Cortex of kidney (tissue), 1 donor: ENCODE measurements at places on chromosomes 1 and 21.
A peak's percentile ranks its signal among the peaks of the same experiment; 100 is the strongest.

GRCh38 chr1:186482661-186483255, 21.8 kb upstream of the PDC start:
- DNase-seq = no peak

DNA sequence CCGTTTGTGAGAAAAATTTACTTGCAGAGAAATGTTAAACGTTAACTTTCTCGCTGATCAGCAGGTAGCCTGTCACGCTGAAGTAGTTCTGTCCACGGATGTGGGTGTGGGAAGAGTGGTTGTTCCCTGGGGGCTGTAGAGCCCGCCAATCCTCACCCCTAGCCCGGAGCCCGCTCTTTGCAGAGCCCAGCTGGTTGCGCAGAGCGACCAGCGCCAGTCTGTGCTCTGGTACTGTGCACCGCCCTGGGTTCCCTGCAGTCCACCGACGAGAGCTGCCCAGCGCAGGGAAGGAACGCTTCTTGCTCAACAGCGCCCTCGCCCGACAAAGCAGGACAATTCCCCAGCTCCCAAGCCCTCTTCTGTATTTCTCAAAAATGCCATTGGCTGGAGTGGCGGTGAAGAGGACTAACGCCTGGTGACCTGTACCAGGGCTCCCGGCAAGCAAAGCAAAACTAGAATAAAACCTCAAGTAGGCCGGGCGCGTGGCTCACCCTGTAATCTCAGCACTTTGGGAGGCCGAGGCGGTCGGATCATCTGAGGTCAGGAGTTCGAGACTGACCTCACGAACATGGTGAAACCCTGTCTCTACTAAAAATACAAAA, 3.3 kb downstream of the RIPPLY3 start:
- peak; percentile 28 for DNase-seq

- DNase-seq = no peak
Measured at GRCh38 chr21:16427587-16428087, 697.9 kb downstream of the USP25 start.

- DNase-seq = no peak
Measured at GRCh38 chr1:18447509-18448220, 33.1 kb upstream of the KLHDC7A start.

- no peak for DNase-seq
Measured at GRCh38 chr1:158945061-158945460, 13.7 kb downstream of the PYHIN1 start.

GRCh38 chr1:100362821-100363466, 10.6 kb downstream of the CDC14A start:
- DNase-seq = no peak

DNA sequence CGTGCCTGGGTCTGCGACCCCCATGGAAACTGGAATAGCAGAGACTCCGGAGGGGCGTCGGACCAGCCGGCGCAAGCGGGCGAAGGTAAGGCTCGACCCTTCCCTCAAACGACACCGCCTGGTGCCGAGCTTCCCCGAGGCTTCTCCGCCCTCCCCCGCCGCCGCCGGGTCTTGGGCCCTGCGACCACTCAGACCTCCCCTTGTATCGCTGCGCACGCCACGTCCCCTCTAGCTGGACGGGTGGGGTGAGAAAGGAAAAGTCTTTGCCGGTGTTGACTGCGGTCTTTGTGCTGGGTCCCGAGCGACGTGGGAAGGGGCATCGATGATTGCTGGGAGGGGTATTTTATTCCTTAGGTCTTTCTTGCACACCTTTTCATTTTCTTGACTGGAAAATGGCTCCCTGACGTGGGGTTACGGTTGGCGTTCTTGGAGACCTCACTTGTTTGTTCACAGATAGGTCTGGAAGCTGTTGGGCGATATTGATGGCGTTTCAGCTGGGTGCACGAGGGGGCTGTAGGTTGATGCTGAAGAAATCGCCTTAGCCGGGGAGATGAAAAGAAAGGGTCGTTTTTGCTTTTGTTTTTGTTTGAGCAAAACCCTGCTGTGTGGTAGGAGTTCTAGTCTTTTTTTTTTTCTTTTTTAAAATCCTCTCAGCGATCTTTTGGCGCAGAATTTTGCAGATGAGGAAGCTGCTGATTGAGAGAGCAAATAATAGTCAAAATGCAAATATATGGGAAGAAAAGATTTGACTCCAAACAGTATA, 776 bp downstream of the KDM1A start:
- DNase-seq = no peak

- DNase-seq = no peak
Measured at GRCh38 chr1:85262985-85263384, 3.5 kb upstream of the C1orf52 start.

- no peak for DNase-seq
Measured at GRCh38 chr1:91053630-91054029, 31.8 kb upstream of the ZNF644 start.

GRCh38 chr1:93056214-93056613, 22.9 kb upstream of the MTF2 start:
- DNase-seq = no peak

DNA sequence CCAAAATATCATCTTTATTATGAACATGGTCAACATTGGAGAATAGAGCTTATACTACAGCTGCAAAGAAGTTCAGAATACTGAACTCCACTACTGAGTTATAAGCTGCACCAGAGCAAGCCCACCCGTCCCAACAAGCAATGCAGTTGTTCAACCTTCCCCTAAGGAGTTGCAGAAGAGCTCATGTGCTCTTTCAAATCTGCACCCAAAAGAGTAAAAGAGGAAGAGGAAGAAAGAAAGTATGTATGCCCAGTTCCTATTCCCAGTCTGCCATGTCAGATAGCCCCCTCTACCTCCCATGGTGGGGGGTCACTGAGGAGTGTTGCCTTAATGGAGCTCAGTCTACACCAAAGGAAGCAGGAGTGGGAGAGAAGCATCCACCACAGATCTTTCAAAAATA, 6.9 kb downstream of the C1orf162 start:
- no peak for DNase-seq

DNA sequence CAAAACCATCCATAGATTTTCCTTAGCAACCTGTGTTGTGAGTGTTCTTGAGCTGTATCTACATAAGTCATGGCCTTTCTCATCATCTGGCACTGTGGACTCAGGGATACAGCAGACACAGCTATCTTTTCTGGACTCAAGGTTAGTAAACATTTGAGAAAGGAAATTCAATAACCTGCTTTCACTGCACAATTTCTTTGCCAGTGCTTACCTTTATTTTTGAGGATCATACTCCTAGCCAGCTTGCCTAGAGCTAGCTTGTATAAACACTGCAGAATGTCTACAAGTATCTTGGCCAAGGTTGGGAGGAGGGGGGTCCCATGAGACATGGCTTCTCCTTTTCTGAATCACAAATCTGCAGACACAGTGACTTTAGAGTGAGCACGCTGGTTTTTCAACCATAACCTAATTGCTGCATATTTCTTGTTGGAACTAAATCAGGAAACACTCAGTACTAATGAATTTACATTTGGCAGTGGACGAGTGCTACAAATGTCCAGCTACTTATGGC, 27.2 kb downstream of the ADAMTS5 start:
- DNase-seq = no peak

DNA sequence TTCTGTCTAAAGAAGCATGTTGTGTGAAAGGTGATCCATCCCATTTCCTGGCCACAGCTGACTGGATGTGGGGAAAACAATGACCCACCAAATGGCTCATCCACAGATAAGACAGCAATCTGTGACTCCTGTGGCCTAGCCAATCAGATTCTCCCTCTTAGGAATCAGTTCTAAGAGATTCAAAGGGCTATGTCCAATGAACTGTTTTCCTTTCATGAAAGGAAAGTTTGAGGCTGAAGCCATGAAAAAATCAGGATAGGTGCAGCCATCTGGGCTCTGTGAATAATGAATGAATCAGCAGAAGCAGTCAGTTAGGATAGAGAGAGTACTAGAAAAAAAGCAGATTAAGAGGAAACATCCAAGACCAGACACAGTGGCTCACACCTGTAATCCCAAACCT, 164.7 kb downstream of the NRIP1 start:
- DNase-seq = no peak

GRCh38 chr1:245856944-245857531, 650.0 kb downstream of the SMYD3 start:
- no peak for DNase-seq

- no peak for DNase-seq
Measured at GRCh38 chr1:151060007-151060656, at the start of gene MLLT11. TSS of gene MLLT11 (plus strand) at chr1:151060397. CDS start at chr1:151067225, 6,828 bp downstream.

DNA sequence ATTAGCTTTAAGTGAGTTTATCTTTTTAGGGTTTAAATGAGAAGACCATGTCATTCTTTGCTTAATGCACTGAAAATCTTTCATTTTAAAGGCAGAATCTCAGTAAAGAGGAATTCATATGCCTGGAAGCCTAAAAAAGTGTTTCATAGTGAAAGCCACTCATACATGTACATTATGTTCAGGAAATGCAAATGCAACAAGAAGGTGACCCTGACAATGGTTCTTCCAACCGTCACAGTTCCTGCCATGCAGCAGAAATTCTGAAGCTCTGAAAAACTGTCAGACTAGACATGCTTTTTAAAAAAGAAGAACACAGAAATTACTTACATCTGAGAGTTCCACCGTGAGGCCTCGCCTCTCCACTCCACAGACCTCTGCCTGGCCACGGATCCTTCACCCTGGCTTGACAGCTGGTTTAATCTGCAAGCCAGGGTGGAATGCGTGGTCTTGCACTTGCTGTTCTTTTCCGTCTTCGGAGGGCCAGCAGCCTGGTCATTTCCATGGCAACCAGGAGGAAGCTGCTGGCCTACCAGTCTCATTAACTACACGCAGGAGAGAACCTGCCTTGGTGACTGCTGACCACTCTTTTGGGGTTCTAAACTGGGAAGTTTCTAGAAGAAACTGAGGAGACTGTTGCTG, 41.8 kb upstream of the PAXBP1 start:
- DNase-seq = no peak

GRCh38 chr1:13605159-13605558, 21.5 kb downstream of the PDPN start:
- DNase-seq = no peak

DNA sequence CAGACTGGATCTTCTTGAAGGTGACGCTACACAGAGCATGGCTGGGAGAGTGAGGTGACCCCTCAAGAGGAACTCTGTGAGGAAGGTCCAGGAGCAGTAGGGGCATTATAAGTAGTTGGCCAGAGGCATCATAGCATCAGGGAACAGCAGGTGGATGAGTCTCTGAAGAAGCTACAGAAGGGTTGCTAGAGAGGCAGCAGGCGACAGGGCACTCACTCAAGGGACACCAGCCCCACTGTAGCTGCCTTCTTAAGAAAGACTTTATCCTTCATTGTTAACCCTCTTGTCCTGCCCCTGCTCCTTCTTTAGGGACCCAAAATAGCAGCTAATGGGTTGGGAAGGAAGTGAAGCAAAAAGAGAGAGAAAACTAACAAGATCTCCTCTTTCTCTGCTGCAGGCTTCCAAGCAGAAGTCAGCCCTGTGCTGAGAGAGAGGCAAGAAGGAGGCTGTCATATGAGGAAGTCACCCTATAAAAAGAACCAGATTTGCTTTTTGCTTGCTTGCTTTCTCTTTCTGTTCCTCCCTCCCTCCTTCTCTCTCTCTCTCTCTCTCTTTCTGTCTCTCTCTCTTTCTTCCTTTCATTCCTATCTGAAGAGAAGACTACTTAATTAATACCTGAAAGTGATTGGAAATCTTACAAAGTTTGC, 7.7 kb upstream of the CD5L start:
- no peak for DNase-seq

- no peak for DNase-seq
Measured at GRCh38 chr21:42833859-42834725, 45.2 kb downstream of the WDR4 start.

DNA sequence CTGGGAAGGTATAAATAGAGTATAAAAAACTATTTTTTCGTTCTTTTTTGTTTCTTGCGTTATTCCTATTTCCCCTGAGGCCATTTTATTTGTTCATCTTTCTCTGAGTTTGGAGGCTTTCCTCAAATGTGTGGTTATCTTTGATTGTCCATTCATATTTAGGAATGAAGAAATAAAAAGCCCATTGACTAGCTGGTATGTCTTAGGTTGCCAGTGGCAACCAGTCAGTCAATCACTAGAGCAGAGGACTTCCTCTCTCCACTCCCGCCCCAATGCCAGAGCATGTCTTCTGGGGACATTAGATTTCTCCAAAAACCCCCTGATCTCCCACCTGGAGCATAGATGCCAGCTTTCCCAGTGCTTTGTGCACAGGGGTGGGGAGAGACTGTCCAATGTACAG, 20.7 kb upstream of the FOXE3 start:
- DNase-seq = no peak

DNA sequence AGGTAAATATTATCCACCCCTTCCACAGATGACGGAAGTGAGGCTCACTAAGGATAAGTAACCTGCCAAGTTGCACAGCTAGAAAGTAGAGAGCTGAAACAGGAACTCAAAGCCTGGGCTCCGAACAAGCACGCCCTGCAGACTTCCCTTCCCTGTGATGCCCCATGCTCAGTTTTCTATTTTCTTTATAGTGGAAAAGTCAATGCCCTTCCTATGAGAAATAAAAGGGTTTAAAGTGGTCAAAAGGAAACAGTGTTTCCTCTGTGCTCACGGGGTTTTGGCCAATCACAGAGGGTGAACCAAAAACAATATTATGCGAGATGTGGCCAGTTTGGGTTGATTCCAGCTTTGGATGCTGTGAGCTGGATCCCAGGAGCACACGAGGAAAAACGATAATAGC, 44.5 kb downstream of the DDR2 start:
- no peak for DNase-seq

DNA sequence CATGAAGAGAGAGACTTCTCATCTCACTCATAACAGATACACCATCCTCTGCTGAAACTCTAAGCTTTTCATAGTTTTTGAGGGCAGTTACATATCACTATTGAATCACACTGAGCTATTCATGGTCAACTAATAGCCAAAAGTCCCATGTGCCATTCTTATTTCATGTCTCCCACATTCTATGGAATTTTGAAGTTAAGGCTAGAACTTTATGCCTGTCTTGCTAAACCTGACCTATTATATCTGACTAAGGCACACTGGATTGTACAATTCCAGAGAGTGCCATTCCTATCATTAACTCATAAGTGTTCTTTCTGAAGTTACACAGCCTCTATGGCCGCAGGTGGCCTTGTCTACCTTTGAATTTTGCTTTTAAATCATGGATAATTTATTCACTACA, 254.3 kb downstream of the PTPRC start:
- no peak for DNase-seq

GRCh38 chr1:78758506-78758905, 108.9 kb downstream of the IFI44 start:
- no peak for DNase-seq

DNA sequence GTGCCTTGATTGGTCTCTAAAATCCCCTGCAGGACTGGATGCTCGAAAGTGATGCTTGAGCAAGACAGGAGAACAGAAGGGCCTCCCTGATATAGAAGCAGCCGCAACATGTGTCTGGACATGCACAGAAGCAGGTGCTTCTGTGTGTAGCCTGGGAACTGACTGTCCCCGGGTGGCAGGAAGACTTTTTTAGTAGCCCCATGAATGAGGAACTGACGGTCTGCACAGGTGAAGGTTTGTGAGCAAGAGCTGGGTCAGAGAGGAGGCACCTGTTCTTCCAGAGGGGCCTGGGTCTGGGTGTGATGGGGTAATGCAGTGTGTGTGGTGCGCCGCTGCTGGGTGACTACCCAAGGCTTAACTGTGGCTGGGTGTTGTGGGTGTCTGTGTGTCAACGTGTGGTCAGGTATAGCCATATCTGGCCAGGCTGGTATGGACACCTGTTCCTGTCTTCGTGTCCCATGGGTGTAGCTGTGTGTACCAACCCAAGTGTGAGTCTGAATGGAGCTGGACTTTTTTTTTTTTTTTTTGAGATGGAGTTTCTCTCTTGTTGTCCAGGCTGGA, 39.1 kb upstream of the FOXO6 start:
- DNase-seq = no peak

- no peak for DNase-seq
Measured at GRCh38 chr1:119321666-119322419, 46.7 kb upstream of the HAO2 start.

- DNase-seq = no peak
Measured at GRCh38 chr1:173063171-173063570, 12.4 kb upstream of the TNFSF18 start.
